ENCODE measurements at places on chromosomes 2 and 18.

DNA sequence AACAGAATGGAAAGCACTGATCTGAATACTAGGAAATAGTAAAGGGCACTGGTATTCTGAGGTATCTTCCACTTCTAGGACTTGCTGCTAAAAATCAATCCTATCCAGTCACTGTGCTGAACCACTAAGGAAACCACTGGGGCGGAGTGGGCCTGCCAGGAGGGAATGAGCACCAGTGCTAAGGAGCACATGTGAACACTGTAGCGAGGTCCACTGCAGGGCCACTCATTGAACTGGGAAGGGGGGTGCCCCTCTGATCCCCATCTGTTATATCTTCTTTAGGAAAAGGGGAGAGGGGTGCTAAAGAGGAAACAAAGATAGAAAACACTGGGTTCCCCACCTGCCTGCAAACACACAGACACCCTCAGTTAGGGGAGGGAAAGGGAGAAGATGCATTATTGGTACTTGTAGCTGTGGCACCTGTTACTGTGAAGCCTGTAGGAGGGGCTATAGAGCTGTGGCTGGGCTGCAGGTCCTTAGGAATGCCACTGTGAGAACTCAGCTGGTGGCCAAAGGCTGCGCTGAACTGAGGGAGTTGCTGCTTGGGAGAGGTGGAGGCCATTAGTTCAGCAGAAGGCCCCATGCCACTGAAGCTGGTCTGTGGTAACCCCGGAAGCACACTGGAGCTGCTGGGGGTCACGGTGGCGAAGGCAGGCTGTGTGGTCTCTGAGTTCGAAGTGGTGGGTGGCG, 81.8 kb downstream of the INO80D start:
- H3K4me1 ChIP-seq, result no peaks in the 10 kb centered on the region
- H3K36me3 ChIP-seq, result peaks cover 38% of the 10 kb centered on the region
- DNase-seq, result no peak
- H3K27ac ChIP-seq, result no peak overlapping the region
- no peaks in the 10 kb centered on the region for H3K27me3 ChIP-seq

GRCh38 chr2:27965841-27966240, 75.3 kb downstream of the BABAM2 start:
- DNase-seq, result no peak
- H3K4me1 ChIP-seq, result peaks cover 45% of the 10 kb centered on the region
- H3K4me3 ChIP-seq, result peak overlapping the region; percentile 66
- peak overlapping the region; percentile 93 for H3K27ac ChIP-seq

- no peak overlapping the region for H3K27ac ChIP-seq
- DNase-seq, result no peak
- H3K4me1 ChIP-seq, result peaks cover 9% of the 10 kb centered on the region
- no peak overlapping the region for H3K4me3 ChIP-seq
- H3K27me3 ChIP-seq, result peaks cover 33% of the 10 kb centered on the region
Observed at GRCh38 chr18:24246143-24246542, 107.3 kb downstream of the CABYR start.

DNA sequence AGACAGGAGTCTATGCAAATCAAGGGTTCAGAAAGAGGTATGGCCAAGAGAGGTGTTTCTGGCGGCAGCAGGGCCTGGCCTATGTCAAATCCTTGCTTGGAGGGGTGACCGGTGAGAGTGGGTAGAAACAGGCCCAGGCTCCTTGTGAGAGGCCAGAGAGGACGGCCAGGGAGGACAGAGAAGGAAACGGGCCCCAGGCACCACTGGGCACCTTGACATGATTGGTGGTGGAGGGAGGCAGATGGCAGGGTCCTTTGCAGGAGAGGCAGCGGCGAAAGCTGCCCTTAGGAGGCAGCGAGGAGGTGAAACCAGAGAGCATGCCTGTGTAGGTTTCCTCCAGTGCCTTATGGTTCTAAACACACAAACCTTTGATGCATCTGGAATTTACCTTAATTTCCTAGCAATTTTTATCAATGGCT, 6.2 kb downstream of the RAMP1 start:
- H3K4me1 ChIP-seq, result peaks cover 11% of the 10 kb centered on the region
- DNase-seq, result no peak
- no peak overlapping the region for H3K27ac ChIP-seq
- no peaks in the 10 kb centered on the region for H3K36me3 ChIP-seq
- H3K27me3 ChIP-seq, result peaks cover 42% of the 10 kb centered on the region

- no peak for DNase-seq
- H3K27me3 ChIP-seq, result peaks cover 17% of the 10 kb centered on the region
- H3K4me3 ChIP-seq, result no peak overlapping the region
- H3K4me1 ChIP-seq, result peaks cover 13% of the 10 kb centered on the region
- no peak overlapping the region for H3K27ac ChIP-seq
Observed at GRCh38 chr18:23810396-23810795, 121.1 kb downstream of the LAMA3 start.

- DNase-seq, result no peak
- H3K4me3 ChIP-seq, result no peak overlapping the region
- peaks cover 57% of the 10 kb centered on the region for H3K27me3 ChIP-seq
Observed at GRCh38 chr18:58866066-58866772, 1.5 kb downstream of the ZNF532 start.

GRCh38 chr18:63168287-63168686, 151.3 kb downstream of the BCL2 start:
- peaks cover 38% of the 10 kb centered on the region for H3K4me1 ChIP-seq
- no peak overlapping the region for H3K27ac ChIP-seq
- H3K4me3 ChIP-seq, result no peak overlapping the region
- DNase-seq, result no peak

DNA sequence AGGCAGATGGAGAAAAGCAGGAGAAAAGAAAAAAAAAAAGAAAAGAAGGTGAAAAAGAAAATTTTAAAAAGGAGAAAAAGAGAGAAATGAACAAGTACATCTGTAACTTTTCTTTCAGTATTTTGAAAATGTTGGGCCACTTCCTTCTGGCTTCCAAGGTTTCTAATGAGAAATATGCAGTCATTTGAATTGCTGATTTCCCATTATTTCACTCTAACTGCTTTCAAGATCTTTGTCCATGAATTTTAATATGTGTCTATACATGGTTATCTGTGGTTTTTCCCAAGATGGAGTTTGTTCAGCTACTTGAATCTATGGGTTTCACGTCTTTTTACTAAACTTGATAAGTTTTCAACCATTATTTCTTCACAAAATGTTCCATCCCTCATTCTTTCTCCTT, 14.3 kb upstream of the MPP4 start:
- no peak overlapping the region for H3K27ac ChIP-seq
- no peaks in the 10 kb centered on the region for H3K4me1 ChIP-seq
- H3K4me3 ChIP-seq, result no peak overlapping the region
- peaks cover 16% of the 10 kb centered on the region for H3K36me3 ChIP-seq
- H3K27me3 ChIP-seq, result no peaks in the 10 kb centered on the region
- no peak for DNase-seq

DNA sequence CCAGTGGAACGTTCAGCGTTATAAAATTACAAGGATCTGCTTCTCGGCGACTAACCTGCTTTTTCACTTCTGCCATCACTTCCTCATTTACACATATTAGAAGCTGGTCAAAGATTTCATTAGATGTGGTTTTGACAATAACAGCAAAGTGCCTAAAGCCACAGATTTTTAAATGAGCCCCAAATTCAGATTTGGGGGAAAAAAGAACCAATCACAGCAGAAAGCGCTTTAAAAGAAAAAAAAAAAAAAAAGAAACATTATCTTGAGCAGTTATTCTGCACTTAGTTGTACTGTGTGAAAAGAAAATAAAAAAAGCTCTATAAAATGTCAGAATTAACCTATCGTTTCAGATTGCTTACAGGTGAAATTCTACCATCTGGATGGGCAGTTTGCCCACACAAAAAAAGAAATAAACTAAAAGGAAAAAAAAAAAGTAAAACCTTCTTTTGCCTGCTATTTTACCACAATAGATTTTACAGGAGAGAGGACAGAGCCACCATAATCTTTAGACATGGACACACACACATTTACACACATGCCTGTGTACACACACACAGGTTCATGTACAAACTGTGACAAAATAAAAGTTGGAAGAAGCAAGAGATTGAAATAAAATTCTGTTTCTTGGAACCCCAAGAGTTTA, 167.2 kb downstream of the TCF4 start:
- H3K36me3 ChIP-seq, result no peaks in the 10 kb centered on the region
- no peaks in the 10 kb centered on the region for H3K4me1 ChIP-seq
- no peak for DNase-seq
- no peak overlapping the region for H3K4me3 ChIP-seq
- no peak overlapping the region for H3K27ac ChIP-seq

- H3K27me3 ChIP-seq, result no peaks in the 10 kb centered on the region
- no peaks in the 10 kb centered on the region for H3K36me3 ChIP-seq
- H3K27ac ChIP-seq, result no peak overlapping the region
- no peak overlapping the region for H3K4me3 ChIP-seq
- no peak for DNase-seq
Observed at GRCh38 chr18:49135877-49136276, 185.1 kb upstream of the SMAD7 start.

DNA sequence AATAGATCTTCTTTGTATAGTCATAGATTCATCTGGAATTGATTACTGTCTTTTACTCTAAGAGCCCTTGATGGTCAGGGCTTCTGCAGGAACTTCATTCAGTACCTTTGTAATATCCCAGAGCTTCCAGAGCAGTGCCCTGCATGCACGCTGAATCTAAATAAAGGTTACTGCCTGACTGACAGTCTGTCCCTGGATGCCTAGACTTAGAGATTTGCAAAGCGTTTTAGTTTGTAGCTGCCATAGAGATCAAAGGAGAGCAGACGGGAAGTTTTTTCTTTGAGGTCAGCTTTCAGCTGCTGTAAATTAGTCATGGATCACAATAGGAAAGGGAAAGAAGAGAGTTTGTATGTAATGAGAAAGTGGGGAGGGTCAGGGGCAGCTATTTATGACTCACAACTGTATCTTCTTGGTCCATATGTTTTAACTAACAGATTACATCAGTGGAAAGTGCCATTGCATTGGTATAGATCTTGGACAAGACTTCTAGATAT, 45.2 kb upstream of the NYAP2 start:
- no peak overlapping the region for H3K27ac ChIP-seq
- H3K27me3 ChIP-seq, result no peaks in the 10 kb centered on the region
- H3K4me3 ChIP-seq, result no peak overlapping the region

DNA sequence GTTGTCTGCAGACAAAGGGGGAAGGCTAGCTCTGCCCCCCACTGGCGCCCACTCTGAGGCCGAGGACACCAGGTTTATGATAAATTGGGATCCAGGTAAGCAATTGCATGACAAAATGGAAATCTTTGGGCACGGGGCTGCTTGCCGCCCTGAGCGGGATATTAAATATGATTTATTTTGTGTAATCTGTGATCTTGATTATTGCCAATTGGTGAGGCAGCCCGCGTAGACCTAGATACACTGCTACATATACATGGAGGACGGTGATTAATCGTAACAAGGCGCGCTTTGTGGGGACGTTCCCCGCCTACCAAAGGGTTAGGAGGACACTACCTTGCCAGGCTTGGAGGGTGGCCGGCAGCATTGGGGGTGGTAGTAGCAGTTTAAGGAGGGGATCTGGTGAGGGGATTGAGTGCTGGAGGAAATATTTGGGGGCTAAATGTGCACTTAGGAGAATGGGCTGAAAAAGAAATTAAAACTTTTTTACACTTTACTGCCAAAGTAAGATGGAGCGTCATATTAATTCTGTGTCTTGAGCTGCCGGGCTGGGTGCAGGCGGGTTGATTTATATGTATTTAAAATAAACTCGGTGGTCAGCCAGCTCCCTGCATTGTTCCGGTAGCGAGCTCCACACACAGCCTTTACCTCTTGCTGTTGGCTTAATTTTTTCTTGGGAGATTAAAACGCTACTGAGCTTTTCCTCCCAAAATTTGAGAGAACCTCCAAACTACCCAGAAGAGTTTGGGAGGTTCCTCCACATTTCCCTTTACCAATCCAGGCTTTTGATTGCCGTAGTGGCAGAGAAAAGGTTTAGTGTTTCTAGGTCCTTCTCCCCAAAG, 4.1 kb downstream of the HOXD3 start:
- peaks cover 2% of the 10 kb centered on the region for H3K36me3 ChIP-seq
- H3K27ac ChIP-seq, result peak overlapping the region; percentile 55
- H3K4me3 ChIP-seq, result no peak overlapping the region
- no peaks in the 10 kb centered on the region for H3K4me1 ChIP-seq
- H3K27me3 ChIP-seq, result peaks cover 88% of the 10 kb centered on the region

GRCh38 chr18:54416436-54416835, 58.7 kb downstream of the C18orf54 start:
- DNase-seq, result no peak
- no peaks in the 10 kb centered on the region for H3K36me3 ChIP-seq
- H3K27ac ChIP-seq, result no peak overlapping the region
- peaks cover 5% of the 10 kb centered on the region for H3K27me3 ChIP-seq

DNA sequence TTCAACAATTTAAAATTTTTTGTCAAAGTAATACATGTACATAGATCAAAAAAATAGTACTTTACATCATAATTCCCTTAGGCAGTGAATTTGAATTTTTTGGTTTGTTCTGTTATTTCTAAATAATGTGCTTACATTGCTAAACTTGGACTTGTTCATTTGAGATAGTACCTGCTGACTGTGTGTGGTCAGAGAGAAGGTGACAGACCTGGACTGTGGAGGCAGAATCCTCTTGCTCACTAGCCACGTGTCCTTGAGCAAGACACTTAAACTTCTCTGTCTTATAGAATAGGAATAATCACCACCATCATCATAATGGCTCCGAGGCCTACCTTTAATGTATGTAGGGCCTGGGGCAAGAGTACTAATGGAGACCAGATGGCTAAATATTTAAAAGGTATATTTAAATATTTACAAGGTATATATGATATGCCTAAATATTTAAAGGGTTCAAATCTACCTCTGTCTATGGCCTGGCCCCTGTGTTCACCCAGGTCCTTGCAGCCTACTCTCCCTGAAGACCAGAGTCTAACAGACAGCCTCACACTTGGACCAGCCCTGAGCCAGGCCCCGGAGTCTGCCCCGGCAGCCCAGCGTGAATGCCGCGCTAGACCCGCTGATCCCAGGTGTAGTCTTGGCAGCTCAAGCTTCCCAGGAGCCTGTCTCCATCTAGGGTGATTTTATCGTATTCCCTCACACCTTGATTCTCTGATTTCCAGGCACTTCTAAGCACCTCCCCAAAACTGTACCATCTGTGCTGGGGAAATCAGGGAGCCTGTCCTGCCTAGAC, 33.5 kb downstream of the ZNF532 start:
- H3K4me1 ChIP-seq, result peaks cover 8% of the 10 kb centered on the region
- no peak overlapping the region for H3K4me3 ChIP-seq
- no peak for DNase-seq
- H3K36me3 ChIP-seq, result no peaks in the 10 kb centered on the region
- H3K27me3 ChIP-seq, result peaks cover 2% of the 10 kb centered on the region

GRCh38 chr2:80395251-80395650, 90.7 kb upstream of the LRRTM1 start:
- no peaks in the 10 kb centered on the region for H3K27me3 ChIP-seq
- no peak overlapping the region for H3K4me3 ChIP-seq
- H3K36me3 ChIP-seq, result no peaks in the 10 kb centered on the region
- H3K4me1 ChIP-seq, result no peaks in the 10 kb centered on the region
- H3K27ac ChIP-seq, result no peak overlapping the region
- no peak for DNase-seq

GRCh38 chr18:26977781-26978180, 112.3 kb upstream of the AQP4 start:
- H3K4me3 ChIP-seq, result no peak overlapping the region
- H3K36me3 ChIP-seq, result no peaks in the 10 kb centered on the region
- DNase-seq, result no peak
- H3K4me1 ChIP-seq, result no peaks in the 10 kb centered on the region
- H3K27ac ChIP-seq, result no peak overlapping the region

Data from T-helper 2 cell treated with Interferon-gamma antibody and Interleukin-4, amounts not matched to agents 5 μg/mL and 100 μg/mL, for 36 hours (primary cell).